ENCODE measurements at places on chromosomes 5 and 9.
A peak's percentile ranks its signal among the peaks of the same experiment; 100 is the strongest.

DNA sequence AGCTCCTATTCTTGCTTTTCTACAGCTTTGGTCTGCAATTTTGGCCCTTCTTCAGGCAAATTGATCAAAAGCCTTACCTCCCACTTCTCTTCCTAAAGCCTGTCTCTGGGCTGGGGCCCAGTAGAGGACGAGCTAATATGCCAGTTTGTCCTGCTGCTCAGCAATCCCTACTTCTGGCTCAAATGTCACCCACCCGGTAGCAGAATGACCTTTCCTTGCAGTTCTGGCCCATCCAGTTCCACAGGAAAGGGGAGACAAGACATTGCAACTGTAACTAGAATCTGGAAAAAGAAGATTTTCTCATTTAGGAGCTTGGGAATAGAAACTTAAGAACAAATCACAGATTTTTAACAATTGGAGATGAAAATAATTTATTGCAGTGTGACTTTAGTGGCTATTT, 261.5 kb downstream of the RAB3C start:
- no peak for DNase-seq

DNA sequence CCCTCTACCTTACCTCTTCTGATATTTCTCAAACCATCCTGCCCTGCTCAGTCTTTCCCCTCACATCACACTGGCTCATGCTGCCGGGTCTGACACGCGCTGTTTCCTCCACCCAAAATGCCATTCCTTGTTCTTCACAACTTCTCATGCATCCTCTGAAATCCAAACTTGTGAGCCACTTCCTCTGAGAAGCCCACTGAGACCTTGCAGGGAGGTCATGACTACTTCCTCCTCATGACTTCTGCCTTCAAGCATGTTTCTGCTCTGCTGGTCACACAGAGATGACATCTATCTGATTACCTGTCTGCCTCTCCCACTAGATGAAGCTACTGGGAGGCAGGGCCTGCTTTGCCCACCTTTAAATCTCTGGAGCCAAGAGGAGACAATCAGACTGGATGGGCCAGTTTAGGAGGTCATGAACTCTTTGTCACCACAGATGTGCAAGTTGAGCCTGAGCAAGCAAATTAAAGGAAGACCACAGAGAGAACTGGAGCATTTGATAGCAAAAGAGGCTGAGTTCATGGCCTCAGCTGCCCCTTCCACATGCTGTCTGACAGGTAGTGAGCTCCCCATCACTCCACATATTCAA, 119.8 kb upstream of the TBC1D2 start:
- peak; percentile 30 for DNase-seq

DNA sequence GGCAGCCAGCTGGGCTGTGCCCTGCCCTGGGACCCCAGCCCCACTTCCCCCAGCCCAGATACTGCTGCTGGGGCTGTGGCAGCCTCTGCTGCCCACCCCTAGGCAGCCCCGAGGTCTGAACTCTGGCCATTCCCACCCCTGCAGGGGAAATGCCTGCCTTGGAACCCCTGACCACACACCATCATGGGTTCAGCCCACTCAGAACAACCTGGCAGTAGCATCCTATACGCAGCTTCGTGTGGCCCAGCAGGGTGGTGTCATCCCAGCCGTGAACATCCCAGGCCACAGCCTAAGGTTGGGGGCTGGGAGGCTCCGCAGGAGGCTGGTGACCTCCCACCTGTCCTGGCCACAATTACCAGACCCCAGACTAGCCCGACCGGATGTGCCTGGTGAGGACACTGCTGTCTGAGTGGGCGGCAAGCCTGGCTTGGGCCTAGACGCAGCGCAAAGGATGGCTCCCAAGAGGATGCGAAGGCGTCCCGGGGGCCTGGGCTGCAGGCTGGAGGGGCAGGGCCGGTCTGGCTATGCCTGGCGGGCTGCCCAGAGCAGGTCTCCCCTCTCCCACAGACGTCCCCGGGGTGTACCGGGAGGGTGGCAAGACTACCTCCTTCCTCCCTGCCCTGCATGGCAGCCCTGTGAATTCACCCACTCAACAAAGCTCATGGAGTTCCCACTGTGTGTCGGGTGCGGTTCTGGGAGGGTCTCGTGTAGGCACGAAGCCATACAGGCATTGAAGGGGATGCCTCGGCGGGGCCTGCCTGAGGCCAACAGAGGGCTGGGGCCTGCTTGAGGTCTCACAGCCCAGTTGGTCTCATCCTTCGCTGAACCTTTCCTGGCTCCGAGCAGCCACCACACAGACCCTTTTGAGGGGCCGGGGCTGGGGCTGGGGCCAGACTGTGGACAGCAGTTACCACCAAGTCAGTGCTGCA, 1.5 kb upstream of the SLC34A3 start:
- DNase-seq, result no peak

- DNase-seq, result no peak
These were observed 340.3 kb downstream of the KDM4C start for GRCh38 chr9:7097785-7098752.

DNA sequence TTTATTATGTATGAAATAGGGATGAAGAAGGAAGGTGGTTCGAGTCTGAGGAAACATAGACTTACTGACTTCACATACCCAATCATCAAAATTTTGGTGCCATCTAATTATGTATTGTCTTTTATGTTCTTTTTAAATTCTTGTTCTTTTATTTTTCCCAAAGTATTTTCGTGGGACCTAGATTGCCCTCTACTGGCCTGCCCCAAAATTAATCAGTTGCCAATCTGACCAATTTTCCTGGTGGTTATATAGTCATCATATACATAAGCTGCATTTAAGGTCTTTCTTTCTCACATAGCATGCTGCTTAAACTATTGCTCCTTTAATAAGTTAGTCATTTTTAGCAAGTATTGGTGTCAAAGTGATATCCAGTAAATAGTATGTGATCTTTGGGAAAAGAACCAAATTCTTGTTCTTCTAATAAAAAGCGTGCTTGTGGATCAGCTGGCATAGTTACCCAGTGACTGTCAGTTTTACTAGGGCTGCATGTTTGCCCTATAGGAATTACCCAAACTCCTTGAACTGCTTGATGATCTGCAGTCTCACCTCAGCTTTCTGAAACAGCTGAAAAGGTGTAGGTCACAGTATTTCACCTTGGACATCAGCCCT, 223.5 kb downstream of the SH3GL2 start:
- DNase-seq, result no peak

DNA sequence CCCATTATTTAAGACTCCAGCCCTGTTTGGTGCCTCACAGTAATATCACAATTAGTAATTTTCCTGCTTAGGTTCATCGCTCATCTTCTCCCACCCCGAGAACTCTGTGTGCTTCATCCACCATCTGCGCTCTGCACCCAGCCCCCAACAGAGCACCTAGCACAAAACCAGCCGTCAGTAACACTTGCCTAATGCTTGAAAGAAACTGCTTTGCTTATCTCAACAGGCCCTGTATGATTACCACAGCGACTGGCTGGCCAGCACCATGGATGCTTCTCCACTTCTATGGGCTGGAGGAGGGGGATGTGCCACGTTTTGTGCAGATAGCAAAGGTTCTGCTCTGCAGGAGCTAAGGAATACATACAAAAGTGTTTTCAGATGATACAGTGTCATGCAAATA, 166.8 kb downstream of the SPOCK1 start:
- DNase-seq, result no peak

- DNase-seq, result no peak
These were observed 660.3 kb downstream of the TLR4 start for GRCh38 chr9:118364266-118365106.

GRCh38 chr5:57175551-57176309, 1.9 kb downstream of the GPBP1 start:
- DNase-seq, result no peak

Measured in ecto neural progenitor cell (in vitro differentiated cells).